ENCODE measurements at places on chromosomes 4 and X.

- no peak for DNase-seq
Measured at GRCh38 chr4:12993923-12994322, 490.2 kb downstream of the RAB28 start.

GRCh38 chr4:39865280-39865679, 112.4 kb downstream of the PDS5A start:
- DNase-seq, result no peak

- no peak for DNase-seq
Measured at GRCh38 chr4:177826973-177827372, 384.7 kb upstream of the AGA start.

DNA sequence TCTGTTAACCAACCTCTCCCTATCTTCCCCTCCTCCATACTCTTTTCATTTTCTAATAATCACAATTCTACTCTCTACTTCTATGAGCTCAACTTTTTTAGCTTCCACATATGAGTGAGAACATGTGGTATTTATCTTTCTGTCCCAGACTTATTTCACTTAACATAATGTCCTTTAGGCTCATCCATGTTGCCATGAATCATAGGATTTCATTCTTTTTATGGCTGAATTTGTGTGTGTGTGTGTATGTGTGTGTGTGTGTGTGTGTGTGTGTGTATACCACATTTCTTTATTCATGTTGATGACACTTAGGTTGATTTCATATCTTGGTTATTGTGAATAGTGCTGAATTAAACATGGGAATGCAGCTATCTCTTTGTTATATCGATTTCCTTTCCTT, 37.4 kb downstream of the RUFY3 start:
- no peak for DNase-seq

DNA sequence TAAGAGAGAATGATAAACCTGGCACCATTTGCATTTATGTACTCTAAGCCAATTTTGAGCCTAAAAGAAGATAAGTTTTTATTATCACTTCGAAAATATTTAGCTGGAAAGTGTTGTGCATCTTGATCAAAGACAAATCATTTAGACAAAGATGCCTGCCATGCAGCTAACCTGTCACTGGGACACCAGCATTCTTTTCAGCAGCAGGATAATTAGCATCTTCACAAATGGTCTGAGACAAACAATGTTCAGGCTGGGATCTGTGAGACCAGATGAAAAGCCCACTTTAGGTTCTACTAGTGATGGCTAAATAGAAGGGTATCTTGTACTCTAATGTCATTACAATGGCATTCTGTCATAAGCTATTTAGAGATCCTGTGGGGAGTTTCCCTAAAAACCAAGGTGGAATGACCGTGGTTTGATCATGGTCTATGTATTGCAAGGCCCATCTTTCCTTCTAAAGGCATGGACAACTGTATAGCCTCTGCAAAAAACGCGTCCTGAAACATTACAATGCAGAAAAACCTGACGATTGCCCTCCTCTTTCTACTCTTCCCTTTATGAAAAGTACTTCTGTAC, 7.2 kb downstream of the PRDM8 start:
- no peak for DNase-seq

GRCh38 chrX:38214551-38215531, 5.8 kb downstream of the SRPX start:
- peak; percentile 94 for DNase-seq

- no peak for DNase-seq
Measured at GRCh38 chr4:85993641-85994040, 366.2 kb downstream of the MAPK10 start.

- DNase-seq, result peak; percentile 35
Measured at GRCh38 chr4:150593996-150594395, 12.0 kb downstream of the MAB21L2 start.

DNA sequence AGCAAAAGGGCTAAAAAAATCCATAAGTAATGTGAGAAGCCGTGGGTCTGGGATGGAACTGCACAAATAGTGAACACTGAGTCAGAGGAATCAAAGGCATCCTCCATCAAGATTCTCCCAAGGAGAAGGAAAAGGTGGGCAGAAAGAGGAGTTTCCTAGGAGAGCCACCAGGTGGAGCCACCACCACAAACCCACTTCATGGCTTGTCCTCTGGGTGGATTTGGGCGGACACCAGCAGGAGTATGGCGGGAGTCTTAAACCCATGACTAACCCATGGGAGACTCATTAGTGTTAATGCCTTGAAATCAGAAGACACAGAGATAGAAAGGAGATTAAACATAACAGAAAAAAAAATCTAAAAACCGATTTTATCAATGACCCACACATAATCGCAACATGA, 147.7 kb downstream of the SH3KBP1 start:
- DNase-seq, result peak; percentile 69

DNA sequence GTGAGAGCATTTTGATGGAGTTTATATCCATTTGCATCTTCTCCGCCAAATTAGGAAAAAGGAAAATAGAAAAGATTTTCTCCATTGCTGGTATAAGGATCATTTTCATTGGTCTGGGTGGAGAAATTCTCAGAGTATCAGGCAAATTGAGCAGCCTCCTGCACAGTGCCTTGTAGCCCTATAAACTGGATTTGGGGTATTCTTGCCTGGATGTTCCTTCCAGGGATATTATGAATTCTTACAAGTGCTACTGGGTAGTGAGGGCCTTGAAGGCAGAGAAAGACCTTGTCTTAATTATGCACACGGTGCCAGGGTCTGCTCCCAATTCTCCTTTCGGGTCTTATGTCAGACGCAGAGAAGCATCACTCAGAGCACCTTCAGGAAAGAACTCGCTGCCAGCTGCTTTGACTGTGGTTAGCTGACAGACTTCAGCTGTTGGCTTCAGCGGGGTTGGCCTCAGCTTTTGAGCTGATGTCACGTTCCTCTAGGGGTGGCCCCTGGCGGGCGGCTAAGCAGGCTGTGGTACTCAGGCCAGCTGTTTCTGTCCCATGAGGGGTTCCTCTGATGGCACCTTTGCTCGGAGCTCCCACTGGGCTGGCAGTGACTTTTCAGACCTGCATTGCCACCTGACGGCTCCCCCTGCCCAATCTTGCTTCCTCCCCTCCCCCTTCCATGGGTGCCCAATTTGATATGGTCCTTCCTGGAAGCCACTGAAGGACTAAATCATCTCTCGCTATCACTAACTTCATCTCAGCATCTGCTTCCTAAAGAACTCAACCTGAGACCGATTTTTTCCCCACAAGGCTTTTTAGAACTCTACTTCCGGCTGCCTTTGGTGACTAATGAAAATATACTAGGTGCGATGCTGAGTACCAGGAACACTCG, 519.5 kb downstream of the BCOR start:
- peak; percentile 15 for DNase-seq

DNA sequence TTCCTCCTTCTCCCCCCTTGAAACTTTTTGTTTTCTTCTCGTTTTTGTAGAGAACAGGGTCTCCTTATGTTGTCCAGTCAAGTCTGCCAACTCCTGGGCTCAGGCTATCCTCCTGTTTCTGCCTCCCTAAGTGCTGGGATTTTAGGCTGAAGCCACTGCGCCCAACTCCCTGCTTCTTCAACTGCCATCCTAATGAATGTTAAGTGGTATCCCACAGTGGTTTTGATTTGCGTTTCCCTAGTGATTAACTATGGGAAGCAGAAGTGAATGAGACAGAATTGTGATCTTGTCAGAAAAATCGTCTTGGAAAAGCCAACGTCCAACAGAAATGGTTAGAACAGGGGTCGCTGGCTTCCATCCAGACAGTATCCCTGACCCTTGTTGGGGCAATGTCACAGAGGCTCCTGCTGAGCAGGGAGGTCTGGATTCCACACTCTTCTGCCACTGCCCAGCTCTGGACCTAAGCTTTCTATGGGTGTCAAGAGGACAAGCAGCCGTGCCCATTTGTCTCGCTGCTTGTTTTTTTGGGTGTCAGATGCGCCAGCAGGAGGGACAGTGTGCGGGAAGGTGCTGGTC, 869 bp upstream of the ADD1 start:
- DNase-seq, result no peak

DNA sequence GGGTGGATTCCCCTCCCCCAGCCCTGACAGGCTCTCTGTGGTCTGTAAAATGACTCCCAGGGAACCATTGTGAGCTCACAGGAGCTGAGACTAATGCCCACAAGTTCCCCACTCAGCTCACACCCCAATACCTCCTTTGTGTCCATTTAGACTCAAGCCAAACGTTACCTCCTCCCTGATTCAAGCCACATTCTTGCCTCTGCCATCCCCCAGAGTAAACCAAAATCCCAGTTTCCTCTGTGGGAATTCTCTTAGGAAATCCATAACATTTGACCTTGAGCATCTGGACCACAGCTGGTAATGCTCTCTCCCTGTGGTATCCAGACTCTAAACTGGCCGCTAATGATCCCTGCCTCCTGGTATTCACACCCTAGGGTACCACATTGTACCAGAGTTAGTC, 26.3 kb upstream of the KDM5C start:
- peak; percentile 85 for DNase-seq

DNA sequence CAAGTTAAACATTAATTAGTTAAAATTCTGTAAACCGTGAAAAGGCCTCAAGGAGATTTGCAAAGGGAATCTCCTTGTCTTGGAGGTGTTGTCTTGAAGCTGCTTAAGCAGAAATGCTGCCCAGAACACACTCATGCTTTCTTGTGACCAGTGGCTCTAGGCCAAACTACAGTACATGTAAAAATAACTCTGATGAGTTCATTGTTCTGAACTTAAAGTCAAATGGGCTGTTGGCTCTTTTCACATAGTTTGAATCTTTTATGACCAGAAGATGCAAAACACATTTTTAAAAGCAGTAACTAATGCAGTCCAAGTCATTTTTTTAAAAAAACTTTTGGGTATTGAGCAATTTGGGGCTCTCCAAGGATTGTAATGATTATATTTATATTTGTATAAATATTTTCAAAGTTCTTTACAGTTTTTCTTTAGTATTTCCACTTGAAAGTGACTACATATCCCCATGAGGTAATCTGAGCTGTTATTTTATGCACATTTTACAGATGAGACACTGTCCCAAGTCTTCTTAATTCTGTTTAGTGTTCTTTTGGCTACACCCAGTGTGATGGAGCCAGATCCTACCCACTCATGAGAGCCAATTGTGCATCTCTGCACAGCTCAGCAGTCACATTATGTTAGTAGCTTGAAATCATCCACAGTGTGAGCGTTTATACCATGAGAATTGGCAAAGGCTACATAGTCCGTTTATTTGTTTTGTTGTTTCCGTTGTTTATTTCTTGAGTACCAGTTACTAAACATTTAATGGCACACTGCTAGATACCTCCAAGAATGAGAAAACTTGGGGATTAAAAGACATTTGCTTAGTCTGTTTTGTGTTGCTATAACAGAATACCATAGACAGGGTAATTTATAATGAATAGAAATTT, 112.8 kb upstream of the ATXN3L start:
- DNase-seq, result peak; percentile 98

DNA sequence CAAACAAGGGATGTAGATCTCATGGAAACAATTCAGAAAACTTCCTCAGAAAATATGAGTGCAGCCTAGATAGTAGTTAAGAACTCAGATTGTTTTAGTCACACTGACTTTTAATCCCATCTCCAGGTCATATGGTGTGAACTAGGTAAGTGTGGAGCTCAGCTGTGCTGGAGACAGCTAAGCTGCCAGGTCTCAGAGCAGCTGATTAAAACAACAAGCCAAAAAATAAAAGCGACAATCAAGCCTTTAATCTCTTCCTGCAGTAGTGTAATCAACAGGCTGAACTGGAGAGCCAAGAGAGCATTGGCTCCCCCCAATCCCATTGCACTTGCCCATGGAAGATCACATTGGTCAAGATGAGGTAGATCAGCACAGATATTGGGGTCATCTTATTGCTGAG, 98.3 kb upstream of the ATOH1 start:
- no peak for DNase-seq

DNA sequence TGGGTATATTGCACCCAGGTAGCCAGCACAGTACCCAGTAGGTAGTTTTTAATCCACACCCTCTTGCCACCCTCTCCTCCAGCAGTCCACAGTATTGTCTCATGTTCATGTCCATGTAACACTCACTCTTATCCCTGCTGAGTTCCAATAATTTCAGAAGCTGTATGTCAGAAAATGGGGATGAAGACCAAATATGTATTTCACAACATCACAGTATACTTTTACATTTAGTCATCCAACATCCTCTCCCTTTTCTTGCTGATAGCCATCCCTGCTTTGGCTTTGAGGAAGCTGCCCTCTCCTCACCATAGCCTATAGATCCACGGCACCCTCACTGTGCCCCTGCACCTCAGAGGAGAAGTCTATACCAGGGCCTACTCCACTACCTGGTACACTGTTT, 126.0 kb upstream of the LDB2 start:
- peak; percentile 47 for DNase-seq

DNA sequence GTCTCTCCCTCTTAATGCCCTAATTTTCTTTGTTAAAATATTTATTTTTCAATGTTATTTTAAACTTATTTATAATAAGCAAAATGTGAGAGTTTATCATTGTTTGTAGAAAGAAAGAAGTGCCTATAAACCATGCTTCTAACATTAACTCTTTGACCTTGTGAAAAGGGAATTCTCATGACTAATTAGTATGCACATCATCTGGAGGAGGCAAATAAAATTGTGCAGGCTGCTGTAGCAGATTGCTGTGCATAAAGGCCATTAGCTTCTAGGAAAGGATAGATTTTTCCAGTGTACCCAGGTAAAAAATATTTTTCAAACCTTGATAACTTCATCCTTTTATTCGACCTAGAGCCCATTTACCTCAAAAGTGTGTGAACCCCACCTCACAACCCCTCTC, 84.6 kb upstream of the GUCY1A1 start:
- DNase-seq, result no peak

DNA sequence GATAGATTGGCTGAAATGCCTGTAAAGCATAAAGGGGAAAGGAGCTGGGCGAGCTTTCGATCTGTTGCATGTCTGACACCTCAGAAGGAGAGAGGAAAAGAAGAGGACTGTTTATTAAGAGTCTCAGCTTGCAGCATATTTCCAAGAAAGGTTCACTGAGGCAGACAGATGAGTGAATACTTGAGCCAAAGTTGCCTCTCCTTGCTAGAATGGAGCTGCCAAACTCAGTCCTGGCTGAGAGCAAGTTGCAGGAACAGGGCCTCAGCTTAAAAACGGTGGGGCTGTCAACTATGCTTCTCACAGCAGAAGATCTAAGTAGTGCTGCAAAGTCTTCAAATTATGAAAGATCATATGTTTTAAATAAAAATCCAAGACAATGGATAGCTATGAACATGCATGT, 707.5 kb downstream of the PCDH7 start:
- DNase-seq, result no peak

- peak; percentile 35 for DNase-seq
Measured at GRCh38 chrX:21723084-21723483, 34.8 kb downstream of the SMPX start.

DNA sequence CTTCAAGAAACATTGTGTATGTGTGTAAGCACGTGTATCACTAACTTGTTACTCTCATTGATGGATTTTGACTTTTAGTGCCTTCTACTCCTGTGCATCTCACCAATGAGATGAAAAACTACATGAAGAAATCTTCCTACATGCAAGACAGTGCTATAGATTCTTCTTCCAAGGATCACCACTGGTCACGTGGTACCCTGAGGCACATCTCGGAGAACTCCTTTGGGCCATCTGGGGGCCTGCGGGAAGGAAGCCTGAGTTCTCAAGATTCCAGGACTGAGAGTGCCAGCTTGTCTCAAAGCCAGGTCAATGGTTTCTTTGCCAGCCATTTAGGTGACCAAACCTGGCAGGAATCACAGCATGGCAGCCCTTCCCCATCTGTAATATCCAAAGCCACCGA, 86.5 kb downstream of the SLC10A6 start:
- no peak for DNase-seq
